DMS 273 treated with DMSO at 0.1 percent for 48 hours (cell line): ENCODE measurements at places on chromosomes 4 and X.
A peak's percentile ranks its signal among the peaks of the same experiment; 100 is the strongest.

GRCh38 chr4:168621806-168622589, 125.1 kb downstream of the PALLD start:
- DNase-seq, result no peak

- DNase-seq, result no peak
These were observed 19.8 kb upstream of the ZXDA start for GRCh38 chrX:57930051-57930450.

DNA sequence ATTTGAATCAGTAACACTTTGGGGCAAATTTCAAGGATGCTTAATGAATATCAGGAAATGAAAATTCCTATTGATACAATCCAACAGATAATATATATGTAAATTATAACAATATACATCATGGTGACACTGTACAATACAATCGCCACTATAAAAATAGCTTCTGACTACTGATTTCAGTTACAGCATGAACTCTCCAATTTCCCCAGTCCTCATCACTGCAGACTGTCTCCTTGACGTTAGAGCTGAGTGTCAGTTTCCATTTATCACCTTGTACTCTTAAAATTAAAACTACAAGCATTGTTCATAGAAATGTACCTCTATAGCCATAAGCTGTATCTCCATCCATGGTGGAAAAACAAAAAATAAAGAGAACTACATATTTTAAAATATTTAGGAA, 23.4 kb downstream of the TBC1D9 start:
- no peak for DNase-seq

GRCh38 chr4:104393655-104394324, 100.9 kb downstream of the CXXC4 start:
- no peak for DNase-seq

GRCh38 chr4:125091-125771, 930 bp downstream of the ZNF718 start:
- DNase-seq, result peak; percentile 0

GRCh38 chrX:57647020-57647419, 33.0 kb downstream of the NLRP2B start:
- no peak for DNase-seq

GRCh38 chr4:103032574-103032973, 13.1 kb upstream of the SLC9B1 start:
- no peak for DNase-seq
